ENCODE measurements at places on chromosomes 4 and X.

DNA sequence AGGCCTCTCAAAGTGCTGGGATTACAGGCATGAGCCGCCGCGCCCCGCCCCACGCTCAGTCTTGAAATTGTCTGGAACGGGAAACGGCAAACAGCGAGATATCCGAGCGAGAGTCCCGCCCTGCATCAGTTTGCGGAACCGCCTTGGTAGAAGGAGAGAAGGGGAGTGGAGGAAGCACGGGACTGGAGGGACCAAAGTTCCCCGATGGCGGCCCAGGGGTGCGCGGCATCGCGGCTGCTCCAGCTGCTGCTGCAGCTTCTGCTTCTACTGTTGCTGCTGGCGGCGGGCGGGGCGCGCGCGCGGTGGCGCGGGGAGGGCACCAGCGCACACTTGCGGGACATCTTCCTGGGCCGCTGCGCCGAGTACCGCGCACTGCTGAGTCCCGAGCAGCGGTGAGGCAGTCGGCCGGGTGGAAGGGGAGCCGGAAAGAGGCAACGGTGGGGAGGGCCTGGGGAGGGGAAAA lies at the start of gene BST1:
BST1 (plus strand) TSS at position 125 of the 463 bp plus-strand sequence; CDS start at position 205, 80 bp downstream.
- DNase-seq: peak; percentile 49

DNA sequence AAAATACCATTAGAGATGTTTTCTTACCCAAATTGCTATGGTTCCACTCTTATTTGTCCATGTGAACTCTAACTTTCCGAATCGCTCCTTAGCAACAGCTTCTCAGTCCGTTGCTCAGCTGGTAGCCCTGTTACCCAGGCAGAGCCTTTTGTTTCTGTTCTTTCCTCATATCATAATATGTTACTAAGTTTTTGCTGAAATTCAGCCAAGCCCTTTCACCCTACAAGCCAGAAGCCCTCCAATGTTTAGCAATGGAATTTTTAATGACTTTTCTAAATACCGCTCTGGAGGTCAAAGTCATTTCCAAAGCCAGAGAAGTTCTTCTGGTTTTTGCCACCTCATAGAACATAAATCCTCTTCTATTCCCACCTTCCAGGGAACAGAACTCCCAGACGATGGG lies 1029.5 kb downstream of the C4orf33 start:
- no peak for DNase-seq

- no peak for DNase-seq
These were observed 21.9 kb downstream of the KLF8 start for GRCh38 chrX:56253832-56254703.

GRCh38 chr4:180860089-180860720 lies 1383.0 kb upstream of the TENM3 start:
- DNase-seq: no peak

- DNase-seq: no peak
These were observed 162.4 kb upstream of the IL15 start for GRCh38 chr4:141473952-141474351.

GRCh38 chrX:7147413-7147977 lies at the start of gene STS:
Gene STS, plus strand, starts transcription at chrX:7147712. Its CDS starts 105,488 bp downstream, at chrX:7253200.
- DNase-seq: peak; percentile 29

DNA sequence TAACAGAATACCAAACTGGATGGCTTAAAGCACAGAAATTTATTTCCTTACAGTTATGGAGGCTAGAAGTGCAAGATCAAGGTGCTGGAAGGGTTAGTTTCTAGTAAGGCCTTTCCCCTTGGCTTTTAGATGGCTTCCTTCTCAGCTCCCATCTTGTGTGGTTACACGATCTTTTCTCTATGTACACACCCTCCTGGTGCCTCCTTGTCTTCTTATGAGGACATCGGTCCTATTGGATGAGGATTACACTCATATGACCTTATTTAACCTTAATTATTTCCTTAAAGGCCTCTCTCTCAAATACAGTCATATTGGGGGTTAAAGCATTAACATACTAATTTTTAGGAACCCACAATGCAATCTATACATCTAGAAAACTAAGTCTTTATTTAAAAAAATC lies 787.9 kb upstream of the GALNTL6 start:
- DNase-seq: no peak

DNA sequence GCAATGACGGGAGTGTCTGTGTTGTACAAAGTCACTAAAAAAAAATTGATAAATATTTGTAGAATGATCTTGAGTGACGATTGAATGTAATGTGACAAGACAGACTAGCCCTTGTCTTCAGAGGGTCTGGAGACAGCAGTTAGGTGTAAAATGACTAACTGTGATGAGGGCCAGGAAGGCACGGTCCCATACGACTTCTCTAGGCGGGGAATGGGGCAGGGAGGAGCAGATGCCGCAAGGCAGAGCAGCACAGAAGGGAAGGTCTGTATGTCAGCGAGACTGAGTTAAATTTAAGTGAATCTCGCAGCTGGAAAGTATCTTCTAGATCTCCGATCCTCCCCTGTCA lies 405 bp downstream of the CENPE start:
- DNase-seq: no peak

GRCh38 chrX:153776611-153777045 lies 4.2 kb upstream of the SRPK3 start:
- no peak for DNase-seq

DNA sequence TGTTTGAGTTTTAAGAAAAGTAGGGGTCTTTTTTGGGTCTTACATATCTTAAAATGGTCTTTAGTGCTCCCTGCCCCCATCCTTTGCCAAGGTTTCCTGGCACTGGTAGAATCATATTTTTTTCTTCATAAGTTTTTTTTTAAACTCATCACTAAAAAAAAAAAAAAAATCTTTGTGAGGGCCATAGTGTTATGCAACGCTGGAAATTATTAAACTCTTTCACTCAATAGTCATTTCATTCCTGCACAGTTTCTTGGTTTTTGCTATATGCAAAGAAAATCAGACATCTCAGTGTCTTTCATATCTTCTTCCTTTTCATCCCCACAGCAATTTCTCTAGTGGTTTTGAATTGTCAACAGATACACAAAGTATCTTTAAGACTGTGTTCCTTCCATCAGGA lies 95.6 kb downstream of the TMA16 start:
- DNase-seq: no peak

DNA sequence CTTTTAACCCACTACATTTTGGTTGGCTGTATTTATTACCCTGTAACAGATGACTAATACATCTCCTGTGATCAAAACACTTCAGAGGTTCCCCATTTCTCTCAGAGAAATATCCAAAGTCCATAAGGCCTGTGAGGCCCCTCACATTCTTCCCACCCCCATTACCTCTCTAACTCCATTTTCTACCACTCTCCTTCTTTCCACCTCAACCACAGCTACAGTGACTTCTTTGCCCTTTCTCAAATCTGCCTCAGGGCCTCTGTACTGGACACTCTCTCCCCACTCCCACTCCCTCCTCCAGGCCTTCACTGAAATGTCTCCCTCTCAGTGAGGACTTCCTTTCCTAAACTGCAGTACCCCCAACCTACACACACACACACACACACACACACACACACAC lies 8.4 kb upstream of the TMEM144 start:
- no peak for DNase-seq

DNA sequence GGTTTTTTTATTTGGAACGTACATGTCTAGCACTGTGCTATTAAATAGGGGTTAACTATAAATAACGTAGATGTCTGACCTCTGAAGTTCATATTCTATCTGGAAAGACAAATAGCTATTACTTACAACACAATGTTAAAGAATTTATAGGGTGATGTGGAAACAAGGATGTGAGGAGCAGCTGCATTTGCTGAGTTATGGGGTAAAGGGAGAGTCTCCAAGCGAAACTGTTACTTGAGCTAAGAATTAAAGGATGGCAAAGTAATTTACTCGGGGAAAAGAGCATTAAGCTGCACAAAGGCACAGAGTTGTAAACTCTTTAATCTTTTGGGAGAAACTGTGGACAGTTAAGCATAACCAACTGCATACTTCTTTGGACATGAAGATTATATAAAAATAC lies 117.7 kb downstream of the FSTL5 start:
- no peak for DNase-seq

DNA sequence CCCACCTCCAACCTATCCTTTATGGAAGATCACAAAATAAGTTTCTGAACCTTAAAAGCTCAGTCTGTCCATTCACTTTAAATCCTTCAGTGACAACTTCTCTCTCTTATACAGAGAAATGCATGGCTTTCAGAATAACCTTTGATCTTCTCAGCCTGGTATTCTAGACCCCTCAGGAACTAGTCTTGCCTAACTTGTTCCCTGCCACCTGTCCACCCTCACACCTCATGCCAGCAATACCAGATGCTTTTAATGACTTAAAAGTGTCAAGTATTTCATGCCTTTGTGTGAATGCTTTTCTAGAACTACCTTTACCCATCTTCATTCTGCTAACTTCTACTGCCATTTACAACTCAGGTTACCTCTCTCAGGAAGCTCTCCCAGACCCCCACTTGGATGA lies 7.4 kb downstream of the EXOC1L start:
- DNase-seq: no peak

- DNase-seq: no peak
These were observed 204.8 kb downstream of the FAT4 start for GRCh38 chr4:125519371-125520146.

DNA sequence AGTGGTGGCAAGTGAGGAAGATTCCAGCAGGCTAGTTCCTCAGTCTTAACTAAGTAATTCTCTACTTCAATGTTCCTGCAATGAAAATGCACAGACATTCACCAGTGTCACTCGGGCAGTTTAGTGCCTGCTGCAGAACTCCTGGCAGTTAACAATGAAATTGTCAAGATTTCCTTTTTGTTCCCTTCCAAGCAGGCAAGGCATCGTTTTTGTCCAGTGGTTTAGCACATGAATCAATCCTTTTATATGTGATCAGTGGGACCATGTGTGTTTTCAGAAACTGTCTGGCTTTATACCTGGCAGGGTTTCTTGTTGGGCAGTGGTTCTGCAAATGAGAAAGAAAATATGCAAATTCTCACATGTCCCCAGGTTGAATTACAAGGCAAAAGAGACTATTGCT lies 122.2 kb downstream of the GBA3 start:
- no peak for DNase-seq

DNA sequence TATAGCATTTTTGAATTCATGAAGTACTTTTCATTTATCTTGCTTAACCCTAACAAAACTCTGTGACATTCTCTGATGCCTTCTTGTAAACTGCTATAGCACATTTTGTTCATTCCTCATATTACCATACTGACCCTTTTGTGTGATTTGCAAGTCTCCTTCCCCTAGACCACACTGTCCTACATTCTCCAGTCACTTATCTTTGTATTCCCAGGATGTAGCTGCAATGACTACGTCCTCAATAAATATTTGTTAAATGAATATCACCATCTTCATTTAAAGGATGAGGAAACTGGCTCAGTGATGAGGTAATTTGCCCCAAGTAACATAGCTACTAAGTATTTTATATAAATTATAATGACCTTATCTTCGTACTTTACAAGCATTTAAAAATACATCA lies 11.9 kb downstream of the HUWE1 start:
- DNase-seq: no peak

GRCh38 chr4:70614184-70614555 lies 14.4 kb upstream of the ENAM start:
- no peak for DNase-seq

- DNase-seq: no peak
These were observed 16.5 kb downstream of the ENPP6 start for GRCh38 chr4:184201179-184201578.

- DNase-seq: no peak
These were observed 1884.7 kb upstream of the PCDH7 start for GRCh38 chr4:28835501-28835900.

- no peak for DNase-seq
These were observed 23.2 kb upstream of the AMELX start for GRCh38 chrX:11269996-11270395.

DNA sequence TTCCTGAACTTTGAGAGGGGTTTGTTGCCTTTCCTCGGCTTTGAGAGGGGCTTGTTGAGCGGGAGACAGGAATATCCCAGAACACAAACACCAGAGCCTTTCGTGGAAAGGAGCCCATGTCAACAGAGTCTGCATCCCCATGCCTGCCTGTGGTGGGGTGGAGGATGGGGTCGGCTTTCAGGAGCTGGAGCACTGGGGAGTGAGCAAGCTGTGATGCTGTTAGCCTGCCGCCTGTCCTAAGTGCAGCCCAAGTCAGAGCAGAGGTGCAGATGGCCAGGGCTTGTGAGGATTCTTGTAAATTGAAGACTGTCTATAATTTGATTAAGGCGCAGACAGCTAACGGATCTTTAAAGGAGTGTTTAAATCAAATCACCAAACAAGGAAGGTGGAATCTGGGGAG lies 103.3 kb upstream of the ANK2 start:
- no peak for DNase-seq

GRCh38 chr4:47043821-47044220 lies 12.5 kb downstream of the GABRB1 start:
- DNase-seq: no peak

GRCh38 chrX:20654596-20655106 lies 387.9 kb upstream of the RPS6KA3 start:
- no peak for DNase-seq

DNA sequence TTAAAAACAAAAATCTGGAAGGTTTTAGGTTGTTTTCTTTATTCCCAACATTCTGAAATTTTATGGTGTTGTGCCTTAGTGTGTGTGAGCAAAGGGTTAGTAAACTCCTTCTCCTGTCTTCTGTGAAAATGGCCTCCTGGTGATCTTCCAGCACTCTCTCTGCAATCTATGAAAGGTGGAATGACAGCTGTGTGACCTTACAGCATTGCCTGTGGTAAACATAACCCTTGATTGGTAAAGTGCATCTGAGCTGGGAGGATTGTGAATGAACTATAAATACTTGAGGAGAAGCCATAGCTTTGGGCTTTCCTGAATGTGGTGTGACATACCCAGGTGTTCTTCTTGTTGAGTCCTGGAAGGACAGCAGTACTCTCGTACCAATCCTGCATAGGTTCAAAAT lies 10.0 kb downstream of the ART3 start:
- no peak for DNase-seq

- no peak for DNase-seq
These were observed 15.8 kb upstream of the VEGFD start for GRCh38 chrX:15399962-15400391.

- no peak for DNase-seq
These were observed 125.0 kb downstream of the TBX22 start for GRCh38 chrX:80139564-80139963.

All from stimulated activated naive CD8-positive, alpha-beta T cell treated with anti-CD3 and anti-CD28 coated beads, Interleukin-15, amount 100 ng/mL, for 72 hours (primary cell).